ENCODE measurements at places on chromosomes 2 and 18.
A peak's percentile ranks its signal among the peaks of the same experiment; 100 is the strongest.

GRCh38 chr2:68726608-68727367 is 7.8 kb upstream of the ARHGAP25 start:
- DNase-seq, result peak; percentile 91

GRCh38 chr2:205364261-205364660 is 318.0 kb upstream of the NRP2 start:
- DNase-seq, result no peak

DNA sequence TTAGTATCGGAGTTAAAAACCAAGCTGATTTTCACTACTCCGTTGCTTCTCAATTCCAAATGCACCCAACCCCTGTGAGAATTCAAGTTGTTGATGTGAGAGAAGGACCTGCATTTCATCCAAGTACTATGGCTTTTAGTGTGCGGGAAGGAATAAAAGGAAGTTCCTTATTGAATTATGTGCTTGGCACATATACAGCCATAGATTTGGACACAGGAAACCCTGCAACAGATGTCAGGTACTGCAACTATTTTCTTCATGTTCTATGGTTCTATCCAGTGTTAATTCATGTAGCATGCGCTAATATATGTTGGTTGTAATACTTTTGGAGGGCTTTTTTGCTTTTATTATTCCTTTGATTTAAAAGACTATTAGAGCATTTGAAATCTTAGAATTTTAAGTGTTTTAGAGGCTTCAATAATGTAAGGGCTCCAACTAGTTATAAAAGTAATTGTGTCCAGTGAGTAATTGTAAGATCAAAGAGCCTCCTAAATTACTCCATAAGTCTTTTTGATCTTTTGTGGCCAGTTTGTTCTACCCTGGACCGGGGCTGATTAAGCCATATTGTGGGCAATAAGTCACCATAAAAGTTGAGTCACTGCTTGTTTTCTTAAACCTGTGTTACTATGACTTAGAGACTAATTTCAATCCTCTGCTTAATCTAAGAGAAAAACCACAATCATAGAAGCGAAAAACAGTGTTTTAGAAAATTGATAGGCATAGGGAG is 22.9 kb downstream of the DSG4 start:
- no peak for DNase-seq

GRCh38 chr18:63317982-63318888 is 1.3 kb downstream of the BCL2 start:
- DNase-seq, result peak; percentile 93

DNA sequence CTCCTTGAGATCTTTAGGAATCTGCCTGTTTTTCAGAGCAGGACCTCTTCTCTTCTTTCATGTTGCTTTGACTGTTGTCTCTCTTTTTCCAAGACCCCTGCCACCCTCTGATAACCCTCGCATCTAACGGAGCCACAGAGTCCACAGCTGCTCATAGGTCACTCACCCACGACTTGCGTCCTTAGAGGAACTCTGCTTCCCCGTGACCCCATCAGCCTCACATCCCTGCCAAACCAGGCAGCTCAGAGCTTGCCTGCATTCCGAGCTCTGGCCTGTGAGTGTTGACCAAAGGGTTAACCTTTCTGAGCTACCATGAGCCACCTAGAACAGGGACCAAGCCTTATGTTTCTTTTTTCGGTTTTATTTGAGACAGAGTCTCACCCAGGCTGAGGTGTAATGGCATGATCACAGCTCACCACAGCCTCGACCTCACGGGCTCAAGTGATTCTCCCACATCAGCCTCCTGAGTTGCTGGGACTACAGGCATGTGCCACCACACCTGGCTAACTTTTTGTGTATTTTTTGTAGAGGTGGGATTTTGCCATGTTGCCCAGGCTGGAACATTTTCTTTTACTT is 36.4 kb downstream of the CABLES1 start:
- no peak for DNase-seq

GRCh38 chr2:79065201-79065600 is 22.6 kb downstream of the REG1B start:
- no peak for DNase-seq

DNA sequence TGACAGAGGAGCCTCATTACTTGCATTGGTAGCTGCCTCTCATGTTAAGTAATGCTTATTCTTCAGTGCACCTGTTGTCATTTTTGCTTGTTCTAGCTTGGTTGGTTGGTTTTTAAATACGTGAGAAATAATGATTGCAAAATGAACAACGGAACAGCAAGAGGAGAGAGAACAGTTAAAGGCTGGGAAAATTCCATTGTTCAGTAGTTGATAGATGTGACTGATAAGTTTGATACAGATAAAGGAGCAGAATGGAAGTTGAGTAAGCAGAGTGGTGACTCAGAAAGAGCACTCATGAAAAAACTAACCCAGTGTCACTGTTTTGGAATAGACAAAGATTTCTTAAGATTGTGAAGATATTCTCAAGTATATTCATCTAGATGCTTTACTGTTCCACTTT is 50.5 kb downstream of the MTA3 start:
- DNase-seq, result no peak

GRCh38 chr2:24551016-24551415 is 60.0 kb downstream of the NCOA1 start:
- DNase-seq, result no peak

GRCh38 chr2:128514555-128514955 is 195.9 kb upstream of the HS6ST1 start:
- peak; percentile 49 for DNase-seq

DNA sequence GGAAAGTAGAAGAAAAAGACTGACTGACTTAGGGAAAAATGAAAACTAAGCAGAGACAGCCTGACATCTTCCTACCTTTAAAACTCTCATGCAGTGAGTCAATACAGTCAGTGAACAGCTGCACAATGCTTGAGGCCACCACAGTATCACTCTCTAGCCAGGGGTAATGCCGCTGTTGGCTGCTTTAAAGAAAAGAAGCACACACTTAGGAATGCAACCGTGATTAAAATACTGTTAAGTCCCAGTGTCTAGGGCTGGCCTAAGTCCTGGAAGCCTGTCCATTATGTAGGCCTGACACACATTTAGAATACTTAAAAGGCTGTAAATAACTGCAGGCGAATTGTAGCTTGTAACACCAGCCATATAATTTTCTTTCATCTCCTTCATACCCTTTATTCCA is 50.7 kb downstream of the SIGLEC15 start:
- DNase-seq, result no peak

GRCh38 chr2:192885569-192886160 is 690.9 kb upstream of the TMEFF2 start:
- no peak for DNase-seq

GRCh38 chr2:12381543-12382325 is 335.0 kb upstream of the TRIB2 start:
- DNase-seq, result no peak

GRCh38 chr18:25832001-25832604 is 258.3 kb downstream of the SS18 start:
- DNase-seq, result no peak

GRCh38 chr2:53609551-53609950 is 158.1 kb upstream of the CHAC2 start:
- DNase-seq, result no peak

DNA sequence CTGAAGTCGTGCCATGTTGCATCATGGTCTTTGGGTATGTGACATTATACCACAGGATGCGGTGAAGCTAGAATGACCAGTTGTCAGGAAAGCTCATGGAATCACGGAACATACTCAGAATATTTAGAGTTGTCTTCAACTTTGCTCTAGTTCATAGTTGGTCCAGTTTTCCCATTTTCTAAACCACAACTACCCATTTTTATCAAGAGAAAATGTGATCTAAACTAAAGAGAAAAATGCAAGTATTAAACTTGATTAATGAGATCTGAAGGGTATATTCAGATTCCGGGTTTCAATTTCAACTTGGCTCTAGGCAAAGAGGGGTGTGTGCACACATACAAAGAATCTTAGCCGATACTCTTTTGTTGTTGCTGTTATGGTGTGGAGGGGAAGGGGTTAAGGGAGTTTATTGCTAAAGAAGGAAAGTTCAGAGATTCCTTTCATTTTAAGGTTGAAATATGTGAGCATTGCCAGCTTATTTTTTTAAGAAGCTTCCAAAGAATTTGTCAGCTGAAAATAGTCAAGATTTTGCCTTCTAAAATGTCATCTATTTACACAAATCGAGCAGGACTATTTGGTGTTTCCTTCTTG is 516.6 kb upstream of the ZEB2 start:
- no peak for DNase-seq

GRCh38 chr2:69734035-69734611 is 7.8 kb upstream of the ANXA4 start:
- no peak for DNase-seq

DNA sequence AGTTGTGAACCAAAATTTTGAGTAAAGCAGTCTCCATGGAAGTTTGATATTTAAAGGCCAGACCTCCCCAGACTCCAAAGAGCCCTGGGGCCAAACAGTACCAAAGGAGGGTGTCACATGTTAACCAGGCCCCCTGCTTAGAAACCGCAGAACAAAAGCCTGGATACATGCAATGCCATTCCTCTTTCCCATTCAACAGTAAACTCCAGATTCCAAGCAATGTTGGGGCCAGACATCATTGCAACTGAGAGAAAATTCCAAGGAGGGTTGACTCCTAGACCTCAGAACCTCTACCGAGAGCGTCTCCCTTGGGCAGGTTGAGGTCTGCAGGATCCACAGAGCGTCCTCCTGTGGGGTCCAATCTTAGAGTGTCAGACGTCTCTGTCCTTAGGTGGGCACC is 404.4 kb upstream of the SYT4 start:
- no peak for DNase-seq

GRCh38 chr18:8462651-8463185 is 146.5 kb upstream of the RAB12 start:
- no peak for DNase-seq

- no peak for DNase-seq
Measured at GRCh38 chr2:46241344-46241743, 55.9 kb upstream of the EPAS1 start.

GRCh38 chr2:54465143-54465542 is 9.0 kb downstream of the SPTBN1 start:
- no peak for DNase-seq

GRCh38 chr18:48573632-48574283 is 34.9 kb downstream of the CTIF start:
- no peak for DNase-seq

DNA sequence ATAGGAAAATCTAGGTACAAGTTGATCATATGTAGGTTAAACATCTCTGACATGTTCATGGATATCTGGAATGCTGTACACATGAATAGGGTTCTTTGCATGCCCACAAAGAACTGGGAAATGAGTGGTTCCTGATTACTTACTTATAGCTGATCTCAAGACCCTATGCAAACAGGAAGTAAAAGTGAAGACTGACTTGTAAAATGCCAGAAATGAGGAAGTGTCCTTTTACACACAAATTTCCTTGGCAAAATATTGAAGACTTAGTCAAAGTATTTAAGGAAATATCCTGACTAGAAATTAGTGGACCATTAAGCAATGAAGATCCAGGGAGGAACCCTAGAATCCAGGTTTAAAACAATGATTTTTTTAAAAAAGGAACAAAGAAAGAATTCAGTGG is 203.7 kb upstream of the DLGAP1 start:
- DNase-seq, result no peak

DNA sequence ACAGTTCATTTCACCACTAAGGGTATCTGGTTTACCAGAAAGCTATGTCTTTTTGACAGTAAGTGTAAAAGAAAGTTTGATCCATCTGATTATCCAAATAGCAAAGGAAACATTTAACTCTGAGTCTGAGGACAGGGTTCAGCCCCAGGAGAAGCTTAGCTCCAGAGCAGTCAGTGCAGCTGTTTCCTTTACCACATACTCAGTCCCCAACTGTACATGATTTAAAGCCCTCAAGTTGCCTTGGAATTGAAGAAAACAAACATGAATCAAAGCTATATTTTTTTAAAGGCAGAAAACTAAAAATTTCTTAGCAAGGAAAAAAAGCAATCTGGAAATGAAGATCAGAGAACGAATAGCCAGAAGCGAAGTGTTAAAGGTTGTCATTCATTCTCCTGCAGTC is 746.0 kb downstream of the METTL4 start:
- no peak for DNase-seq

DNA sequence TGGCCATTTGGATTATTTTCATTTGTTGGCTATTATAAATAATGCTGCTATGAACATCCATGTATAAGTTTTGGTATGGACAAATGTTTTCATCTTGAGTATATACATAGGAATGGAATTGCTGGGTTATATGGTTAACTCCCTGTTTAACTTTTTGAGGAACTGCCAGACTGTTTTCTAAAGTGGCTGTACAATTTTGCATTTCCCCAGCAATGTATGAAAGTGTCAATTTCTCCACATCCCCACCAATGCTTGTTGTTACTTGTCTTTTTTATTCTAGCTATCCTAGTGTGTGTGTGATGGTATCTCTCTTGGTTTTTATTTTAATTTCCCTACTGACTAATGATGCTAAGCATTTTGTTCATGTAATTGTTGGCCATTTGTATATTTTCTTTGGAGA is 90.6 kb upstream of the CYP26B1 start:
- DNase-seq, result no peak

DNA sequence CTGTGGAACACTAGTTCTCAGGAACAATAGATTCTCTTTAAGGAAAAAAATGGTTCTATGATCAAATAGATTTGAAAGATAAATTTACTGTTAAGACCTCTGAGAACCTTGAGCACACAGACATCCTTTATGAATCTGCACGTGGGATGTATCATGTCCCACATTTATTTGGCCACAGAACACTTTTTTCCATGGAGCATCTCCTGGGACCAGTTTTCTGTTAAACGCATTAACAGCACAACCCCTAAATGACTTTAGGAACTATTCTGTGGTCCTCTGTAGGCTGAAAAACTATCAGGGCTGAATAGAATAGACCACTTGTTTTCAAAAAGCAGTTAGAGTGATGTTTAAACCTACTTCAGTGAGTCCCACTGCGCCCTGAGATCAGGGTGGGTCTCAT is 132.2 kb upstream of the PID1 start:
- no peak for DNase-seq

GRCh38 chr2:16682431-16683118 is 16.9 kb upstream of the CYRIA start:
- no peak for DNase-seq

DNA sequence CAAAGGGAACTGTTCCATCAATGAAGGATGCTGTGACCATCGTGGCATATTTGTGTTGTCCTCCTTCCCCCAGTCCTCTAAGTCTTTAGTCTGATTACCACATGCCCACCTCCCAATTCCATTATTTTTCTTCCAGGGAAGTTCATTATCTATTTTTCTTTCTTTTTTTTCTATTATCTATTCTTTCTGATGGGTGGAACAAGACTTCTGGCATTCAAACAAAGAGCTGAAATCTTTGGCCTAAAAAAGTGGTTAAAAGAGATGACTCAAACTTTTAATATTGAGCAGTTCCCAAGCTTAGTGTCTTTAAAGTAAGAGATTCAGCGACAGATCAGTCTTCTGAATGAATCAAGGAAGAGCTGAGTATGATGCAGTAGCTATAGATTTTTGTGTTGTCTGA is 66.6 kb downstream of the DIS3L2 start:
- DNase-seq, result no peak

GRCh38 chr2:139177041-139177440 is 396.9 kb upstream of the NXPH2 start:
- DNase-seq, result no peak

DNA sequence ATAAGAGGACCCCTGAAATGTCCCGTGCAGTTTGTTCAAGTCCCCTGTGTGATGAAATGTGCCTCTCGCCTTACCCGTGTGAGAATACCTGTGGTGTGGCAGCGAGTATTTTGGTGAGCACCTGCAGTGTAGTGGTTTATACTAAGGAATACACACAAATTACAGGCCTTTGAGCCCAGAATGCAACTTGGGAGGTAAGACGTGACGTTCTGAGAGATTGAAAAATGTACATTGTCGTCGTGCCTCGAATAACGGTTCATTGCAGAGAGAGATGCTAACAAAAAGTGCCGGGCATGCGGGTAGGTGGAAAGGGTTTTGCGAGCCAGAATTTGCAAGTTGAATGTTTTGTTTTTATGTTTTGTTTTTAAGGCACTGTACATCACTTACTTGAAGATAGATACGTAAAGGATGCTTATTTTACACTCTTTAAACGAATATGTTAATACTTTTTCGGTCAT is 867 bp downstream of the RBBP8 start:
- DNase-seq, result no peak

All from activated effector memory CD4-positive, alpha-beta T cell treated with anti-CD3 and anti-CD28 coated beads, Interleukin-2, amount 50 U/mL, for 16 hours (primary cell).